ENCODE measurements at places on chromosomes 5 and 9. TPM values are rescaled to one million over a fixed set of nuclear protein-coding genes. Genes with fewer than 3 reads are reported as not detected.

DNA sequence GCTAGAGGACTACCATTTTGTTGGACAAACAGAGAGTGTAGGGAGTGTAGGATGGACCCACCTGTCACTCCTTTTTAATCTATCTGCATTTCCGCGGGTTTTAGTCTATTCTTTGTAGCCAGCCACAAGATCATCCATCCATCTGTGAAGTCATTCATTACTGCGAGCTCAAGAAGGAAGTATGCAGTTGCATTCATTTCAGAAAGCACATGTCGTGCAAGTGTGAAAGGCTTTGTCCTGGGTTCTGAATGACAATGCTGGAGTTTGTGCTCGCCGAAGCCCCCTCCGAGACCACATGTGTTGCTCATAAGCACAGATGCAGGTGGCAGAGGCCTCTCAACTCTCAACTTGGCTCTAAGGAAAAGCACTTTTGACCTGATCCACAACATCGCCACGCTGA, 70.3 kb upstream of the BASP1 start:
- DNase-seq: no peak

DNA sequence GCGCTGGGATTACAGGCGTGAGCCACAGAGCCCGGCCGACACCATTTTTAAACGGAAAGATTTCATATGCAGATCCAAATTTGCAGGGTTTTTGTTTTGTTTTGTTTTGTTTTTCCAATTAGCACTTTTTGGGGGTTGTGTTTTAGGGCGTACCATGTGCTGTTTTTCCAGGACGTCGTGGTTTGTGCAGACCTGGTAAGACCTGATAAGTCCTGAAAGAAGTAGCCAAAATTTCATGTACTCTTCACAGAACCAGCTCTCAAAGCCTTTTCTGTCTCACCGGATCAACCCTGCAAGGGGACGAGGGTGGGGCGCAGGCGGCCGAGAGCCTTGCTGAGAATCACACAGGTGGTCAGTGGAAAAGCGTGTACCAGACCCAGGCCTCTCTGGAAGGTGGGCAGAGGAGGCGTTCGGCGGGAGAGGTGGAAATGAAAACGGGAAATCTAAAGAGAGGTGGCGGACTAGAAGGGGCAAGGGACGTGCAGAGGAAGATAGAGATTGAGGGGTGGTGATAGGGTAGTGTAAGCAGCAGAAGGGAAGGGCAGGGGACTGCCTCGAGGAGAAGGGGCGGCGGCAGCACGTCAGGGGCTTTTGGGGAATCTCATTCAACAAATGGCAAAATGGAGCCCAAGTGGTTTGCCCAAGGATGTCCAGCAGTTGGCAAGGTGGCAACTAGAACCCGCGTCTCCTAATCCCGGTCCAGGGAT, 1.1 kb upstream of the FAF2 start:
- peak; percentile 28 for DNase-seq

Gene RARS1
- 93.8 TPM for polyA plus RNA-seq

DNA sequence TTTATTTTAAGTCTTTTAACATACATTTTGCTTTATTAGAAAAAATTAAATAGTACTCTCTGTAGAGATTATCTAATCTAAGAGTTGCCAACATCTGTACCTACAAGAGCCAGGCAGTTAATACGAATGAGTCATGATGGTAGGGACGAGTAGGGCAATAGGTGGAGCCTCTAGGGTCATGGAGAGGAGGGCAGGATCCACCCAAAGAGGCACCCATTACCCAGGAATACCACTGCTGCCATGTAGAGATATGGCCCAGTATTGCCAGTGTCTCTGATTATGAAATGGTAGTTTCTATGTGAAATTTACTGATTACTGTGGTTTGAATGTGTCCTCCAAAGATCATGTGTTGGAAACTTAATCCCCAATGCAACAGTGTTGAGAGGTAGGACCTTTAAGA, 170.4 kb downstream of the PIK3R1 start:
- no peak for DNase-seq

Gene ADRA1B
- 2.7 TPM for polyA plus RNA-seq

DNA sequence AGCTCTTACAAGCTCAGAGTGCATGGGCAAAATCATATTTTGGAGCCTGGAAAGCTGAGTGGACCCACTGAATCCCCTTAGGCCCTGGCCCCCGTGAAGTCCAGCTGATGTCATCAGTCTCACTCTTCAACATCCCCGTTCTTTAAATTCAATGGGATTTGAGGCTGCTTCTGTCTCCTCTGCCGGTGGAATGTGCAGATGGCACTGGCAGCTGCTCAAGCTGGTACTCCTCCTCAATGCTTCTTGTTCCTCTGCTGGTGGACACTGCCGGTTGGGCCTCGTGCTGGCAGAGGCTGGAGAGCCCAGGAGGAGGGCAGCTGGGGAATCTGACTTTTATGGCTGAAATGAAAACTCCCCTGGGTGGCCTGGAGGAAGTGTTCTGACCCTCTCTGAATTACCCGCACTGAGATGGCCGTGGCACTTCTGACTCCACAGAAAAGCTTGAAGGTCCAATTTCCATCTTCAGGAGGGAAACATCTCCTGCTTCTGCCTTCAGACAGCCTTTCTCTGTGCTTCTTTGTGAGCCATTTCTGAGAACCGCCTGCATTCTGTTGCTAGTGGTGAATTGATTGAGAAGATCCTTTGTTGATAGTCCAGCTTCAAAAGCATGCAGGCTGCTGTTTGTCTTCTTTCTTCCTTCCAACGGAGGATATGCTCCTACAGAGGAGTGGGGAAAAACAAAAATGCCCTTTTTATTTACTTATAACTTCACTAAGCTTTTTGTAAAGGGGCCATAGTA, 298.9 kb downstream of the TMEM38B start:
- no peak for DNase-seq
